AG04450 (cell line): ENCODE measurements at places on chromosomes 5 and 9.

GRCh38 chr9:33329117-33329563 is 38.8 kb downstream of the NFX1 start:
- DNase-seq, result peak; percentile 57

GRCh38 chr5:57202811-57203210 is 29.0 kb downstream of the GPBP1 start:
- no peak for DNase-seq

DNA sequence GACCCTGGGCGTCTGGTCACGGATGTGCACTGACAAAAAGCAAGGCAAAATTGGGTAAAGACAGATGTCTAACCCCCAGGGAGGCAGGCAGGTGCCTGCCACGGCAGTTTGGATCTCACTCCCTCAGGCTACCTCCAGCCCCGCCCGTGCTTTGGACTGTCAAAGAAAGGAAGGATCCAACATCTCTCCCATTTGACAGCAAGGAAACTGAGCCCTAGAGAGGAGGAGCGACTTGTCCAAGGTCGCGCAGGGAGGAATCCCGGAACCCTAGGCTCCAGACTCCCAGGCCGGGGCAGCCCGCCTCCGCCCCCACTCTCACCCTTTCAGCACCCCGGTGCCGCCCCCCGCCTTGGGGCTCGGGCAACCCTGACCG is 376 bp downstream of the GOLGA1 start:
- no peak for DNase-seq

- no peak for DNase-seq
Observed at GRCh38 chr5:176596689-176597416, 13.1 kb downstream of the GPRIN1 start.

DNA sequence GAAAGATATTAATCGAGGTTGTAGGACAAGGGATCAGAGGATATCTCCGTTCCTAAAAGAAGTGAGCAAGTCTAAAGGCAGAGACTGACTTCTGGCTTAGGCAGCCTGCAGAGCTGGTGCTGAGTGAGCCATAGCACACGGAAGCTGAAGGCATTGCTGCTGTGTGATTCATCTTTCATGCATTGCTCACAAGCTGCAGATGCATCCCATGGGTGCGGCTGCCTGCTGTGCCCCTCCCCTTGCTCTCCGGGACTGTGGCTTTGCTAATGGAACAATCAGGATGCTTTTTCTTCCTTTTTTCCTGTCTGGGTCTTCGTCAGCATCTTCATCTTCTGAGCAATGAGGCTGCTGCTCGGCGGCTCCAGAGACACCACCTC is 341.4 kb downstream of the DIRAS2 start:
- DNase-seq, result peak; percentile 70
